ENCODE measurements at places on chromosomes 11 and 22. TPM values are rescaled to one million over a fixed set of nuclear protein-coding genes. Genes with fewer than 3 reads are reported as not detected.

GRCh38 chr22:47434336-47435203, 672.1 kb downstream of the TBC1D22A start:
- no peak for DNase-seq

DNA sequence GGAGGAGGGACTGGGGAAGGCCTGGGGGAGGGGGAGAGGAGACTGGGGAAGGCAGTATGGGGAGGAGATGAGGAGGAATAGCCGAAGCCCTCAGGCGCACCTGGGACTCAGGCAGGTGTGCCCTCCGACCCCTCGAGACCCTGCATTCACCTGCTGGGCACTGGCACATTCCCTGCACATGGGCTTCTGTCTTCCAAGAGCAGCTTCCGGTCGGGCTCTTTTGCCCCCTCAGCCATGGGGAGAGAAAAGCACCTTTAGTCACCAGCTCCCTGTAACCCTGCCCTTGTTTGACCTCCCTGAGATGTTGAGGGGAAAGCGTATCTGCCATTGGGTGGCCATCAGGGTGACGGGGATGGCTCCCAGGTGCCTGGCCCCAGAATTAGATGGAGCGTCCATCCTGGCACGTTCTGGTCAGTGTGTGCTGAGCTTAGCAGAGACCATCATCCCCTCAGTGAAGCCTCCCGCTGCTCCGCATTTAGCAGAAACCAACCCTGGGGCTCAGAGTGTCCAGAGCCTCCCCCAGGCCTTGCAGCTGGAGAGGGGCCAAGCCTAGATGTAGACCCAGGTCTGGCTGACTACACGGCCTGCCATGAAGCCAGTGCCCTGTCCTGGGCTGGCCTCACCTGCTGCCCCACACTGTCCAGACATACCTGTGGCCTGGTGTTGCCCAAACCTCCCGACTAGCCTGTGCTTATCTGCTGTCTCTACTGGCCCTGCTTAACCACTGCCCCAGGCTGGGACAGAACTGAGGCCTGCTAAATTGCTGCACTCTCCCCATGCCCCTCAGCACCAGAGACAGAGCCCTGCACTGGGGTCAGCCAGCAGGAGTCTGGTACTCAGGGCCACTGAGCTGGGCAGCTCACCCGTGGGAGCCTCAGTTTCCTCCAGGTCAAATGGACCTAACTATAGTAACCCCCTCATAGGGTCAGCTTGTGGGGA, 6.2 kb downstream of the ANO1 start:
- DNase-seq: no peak

The ACTN3 gene
- total RNA-seq: not detected

DNA sequence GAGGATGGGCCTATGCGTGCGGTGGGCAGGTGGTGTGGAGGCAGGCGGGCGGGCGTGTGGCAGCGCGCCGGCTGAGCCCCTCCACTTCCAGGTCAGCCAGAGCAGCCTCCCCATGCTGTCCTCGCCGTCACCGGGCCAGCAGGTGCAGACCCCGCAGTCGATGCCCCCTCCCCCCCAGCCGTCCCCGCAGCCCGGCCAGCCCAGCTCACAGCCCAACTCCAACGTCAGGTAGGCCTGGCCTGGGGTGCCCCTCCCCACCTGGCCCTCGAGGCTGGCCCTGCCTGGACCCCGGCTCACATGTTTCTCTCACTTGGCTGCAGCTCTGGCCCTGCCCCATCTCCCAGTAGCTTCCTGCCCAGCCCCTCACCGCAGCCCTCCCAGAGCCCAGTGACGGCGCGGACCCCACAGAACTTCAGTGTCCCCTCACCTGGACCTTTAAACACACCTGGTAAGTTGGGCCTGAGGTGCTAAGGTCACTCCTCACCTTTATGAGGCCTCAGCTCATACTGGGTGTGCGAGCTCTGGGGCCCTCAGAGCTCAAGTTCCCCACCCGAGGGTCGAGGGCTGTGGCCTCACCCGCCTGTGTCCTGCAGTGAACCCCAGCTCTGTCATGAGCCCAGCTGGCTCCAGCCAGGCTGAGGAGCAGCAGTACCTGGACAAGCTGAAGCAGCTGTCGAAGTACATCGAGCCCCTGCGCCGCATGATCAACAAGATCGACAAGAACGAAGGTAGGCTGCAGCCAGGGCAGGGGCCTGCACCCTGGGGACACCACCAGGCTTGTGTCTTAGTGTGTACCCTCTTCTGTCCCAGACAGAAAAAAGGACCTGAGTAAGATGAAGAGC, 75.3 kb downstream of the MED15 start:
- no peak for DNase-seq

- no peak for DNase-seq
Measured at GRCh38 chr11:74462631-74463030, 4.7 kb downstream of the KCNE3 start.

- no peak for DNase-seq
Measured at GRCh38 chr11:110481523-110481922, 51.8 kb downstream of the FDX1 start.

- peak; percentile 97 for DNase-seq
Measured at GRCh38 chr11:119121008-119121810, at the start of gene HINFP. Gene HINFP, plus strand, starts transcription at chr11:119121580. Its CDS starts 5,365 bp downstream, at chr11:119126945.

DNA sequence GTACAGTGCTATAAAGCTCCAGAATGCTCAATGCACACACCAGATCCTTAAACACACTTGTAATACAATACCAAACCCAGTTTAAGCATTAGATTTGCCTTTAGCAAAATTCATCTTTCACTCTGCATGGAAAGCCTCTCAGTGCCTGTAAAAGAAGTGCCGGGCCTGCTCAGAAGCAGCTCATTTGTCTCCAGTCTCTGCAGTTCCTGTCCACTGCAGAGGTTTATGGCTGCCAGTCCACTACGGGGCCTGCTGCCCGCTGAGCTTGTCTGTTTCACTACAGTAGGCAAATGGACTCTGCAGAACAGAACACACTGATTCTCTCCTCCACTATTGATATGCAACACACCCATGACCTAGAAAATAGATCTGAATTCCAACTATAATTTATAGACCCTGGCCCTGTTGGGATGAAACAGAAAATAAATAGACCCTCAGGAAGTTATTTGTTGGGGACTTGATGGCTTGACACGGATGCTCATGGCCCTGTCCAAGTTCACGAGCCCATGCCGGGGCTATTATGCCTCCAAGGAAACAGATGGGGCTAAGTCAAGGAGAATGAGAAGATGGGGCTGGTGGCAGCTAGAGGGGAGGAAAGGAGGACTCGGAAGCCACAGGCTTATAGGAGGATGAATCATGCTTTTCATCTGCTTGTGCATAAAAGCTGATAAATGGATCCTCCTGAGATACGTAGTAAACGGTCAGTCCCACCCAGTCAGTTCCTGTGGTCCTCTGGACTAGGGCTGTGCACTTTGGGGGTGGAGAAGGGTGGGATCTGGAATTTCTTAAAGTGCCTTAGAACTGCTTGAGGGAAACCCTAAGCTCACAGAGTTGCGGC, 416.8 kb upstream of the TENM4 start:
- no peak for DNase-seq

The IRAG1 gene
- total RNA-seq: 0.15 TPM

GRCh38 chr22:24353121-24353520, 74.3 kb upstream of the ADORA2A start:
- no peak for DNase-seq

DNA sequence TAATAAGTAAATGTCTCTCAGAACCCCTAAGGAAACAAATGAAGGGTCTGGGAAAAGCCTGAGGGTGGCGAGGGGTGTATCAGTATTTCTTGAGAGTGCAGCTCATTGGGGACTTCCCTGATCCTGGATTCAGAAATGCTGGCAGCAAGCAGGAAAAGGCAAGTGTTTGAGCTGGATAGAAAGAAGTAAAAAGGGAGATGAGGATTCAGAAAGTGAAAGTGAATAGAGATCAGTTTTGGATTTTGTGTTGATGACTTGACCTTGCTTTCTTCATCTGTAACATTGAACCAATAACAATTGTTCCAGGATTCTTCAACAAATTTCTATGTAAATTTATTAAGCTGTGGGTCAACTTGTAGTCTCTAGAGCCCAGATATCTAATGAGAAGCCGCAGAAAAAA, 66.9 kb upstream of the CTSC start:
- DNase-seq: no peak

GRCh38 chr11:97202613-97203292, 812.9 kb downstream of the JRKL start:
- DNase-seq: no peak

GRCh38 chr11:19664886-19665548, 47.6 kb upstream of the NAV2 start:
- DNase-seq: peak; percentile 47

The ARHGAP8 gene
- 5.3 TPM for total RNA-seq

DNA sequence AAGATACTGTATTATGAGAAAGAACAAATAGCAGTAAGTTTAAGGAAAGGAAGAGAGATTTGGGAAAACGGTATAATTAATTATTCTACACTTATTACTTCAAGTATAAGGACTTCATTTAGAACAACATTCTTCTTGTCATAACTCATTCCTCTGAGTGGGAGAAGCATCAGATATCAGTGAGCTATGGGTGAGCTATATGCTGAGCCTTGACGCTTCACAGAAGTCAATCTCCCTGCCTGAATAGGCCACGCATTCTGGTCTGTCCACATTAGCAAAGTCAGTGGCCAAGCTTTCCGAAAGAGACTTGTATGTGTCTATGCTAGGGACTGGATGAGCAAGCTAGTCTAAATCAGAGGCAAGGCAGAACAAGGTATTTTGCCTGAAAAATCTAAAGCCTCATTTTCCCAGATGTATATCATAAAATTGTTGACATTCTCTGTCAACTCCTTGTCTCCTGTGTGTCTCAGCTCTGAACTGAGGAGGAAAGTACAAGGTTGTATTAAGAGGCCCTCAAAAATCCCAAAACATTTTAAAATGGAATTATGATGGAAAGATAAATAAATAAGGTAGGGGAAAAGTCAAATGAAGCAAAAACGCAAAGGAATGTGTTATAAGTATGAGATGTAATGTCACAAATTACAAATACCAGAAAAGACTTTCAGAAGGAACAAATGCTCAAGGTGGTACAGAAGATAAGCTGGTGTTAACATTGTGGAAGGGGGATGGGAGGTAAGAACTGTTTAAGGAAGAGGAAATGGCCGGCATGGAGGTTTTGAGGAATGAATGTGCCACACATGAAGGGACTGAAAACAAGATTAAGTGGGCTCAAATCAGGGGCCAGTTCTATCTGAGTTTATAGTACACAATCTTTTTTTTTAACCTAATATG, 1.4 kb downstream of the OR52N2 start:
- DNase-seq: no peak

The CEND1 gene
- 0.60 TPM for total RNA-seq

GRCh38 chr11:24286238-24286637, 210.6 kb upstream of the LUZP2 start:
- DNase-seq: no peak

DNA sequence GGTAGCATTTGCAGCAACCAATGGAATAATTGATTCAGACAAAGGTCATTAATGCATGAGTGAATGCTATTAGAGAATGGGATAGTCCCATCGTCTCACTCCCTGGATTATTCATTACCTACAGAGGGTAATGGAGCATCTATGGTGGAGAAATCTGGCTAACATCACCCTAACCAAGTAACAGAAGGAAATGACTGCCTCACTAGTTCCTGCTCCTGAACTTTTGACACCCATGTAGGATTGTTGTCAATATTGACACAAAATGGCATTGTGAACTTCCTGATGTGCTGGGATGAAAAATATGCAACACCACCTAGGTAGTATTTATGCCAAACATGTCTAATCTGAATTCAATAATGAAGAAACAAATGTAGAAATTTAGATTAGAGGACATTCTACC, 44.0 kb upstream of the KIRREL3 start:
- peak; percentile 72 for DNase-seq

GRCh38 chr11:47691979-47692378, 23.2 kb downstream of the AGBL2 start:
- DNase-seq: no peak

The PKDREJ gene
- not detected for total RNA-seq

GRCh38 chr11:9739123-9739900, 75.4 kb downstream of the SWAP70 start:
- DNase-seq: no peak

The ADM2 gene
- 3.4 TPM for total RNA-seq

The SMTNL1 gene
- not detected for total RNA-seq

GRCh38 chr11:114775875-114776621, 97.7 kb downstream of the NXPE2 start:
- DNase-seq: no peak

The SLC22A25 gene
- total RNA-seq: not detected

GRCh38 chr22:31707519-31707918, 42.4 kb downstream of the PRR14L start:
- no peak for DNase-seq

- DNase-seq: peak; percentile 21
Measured at GRCh38 chr11:44680982-44681597, 45.7 kb upstream of the TSPAN18 start.

DNA sequence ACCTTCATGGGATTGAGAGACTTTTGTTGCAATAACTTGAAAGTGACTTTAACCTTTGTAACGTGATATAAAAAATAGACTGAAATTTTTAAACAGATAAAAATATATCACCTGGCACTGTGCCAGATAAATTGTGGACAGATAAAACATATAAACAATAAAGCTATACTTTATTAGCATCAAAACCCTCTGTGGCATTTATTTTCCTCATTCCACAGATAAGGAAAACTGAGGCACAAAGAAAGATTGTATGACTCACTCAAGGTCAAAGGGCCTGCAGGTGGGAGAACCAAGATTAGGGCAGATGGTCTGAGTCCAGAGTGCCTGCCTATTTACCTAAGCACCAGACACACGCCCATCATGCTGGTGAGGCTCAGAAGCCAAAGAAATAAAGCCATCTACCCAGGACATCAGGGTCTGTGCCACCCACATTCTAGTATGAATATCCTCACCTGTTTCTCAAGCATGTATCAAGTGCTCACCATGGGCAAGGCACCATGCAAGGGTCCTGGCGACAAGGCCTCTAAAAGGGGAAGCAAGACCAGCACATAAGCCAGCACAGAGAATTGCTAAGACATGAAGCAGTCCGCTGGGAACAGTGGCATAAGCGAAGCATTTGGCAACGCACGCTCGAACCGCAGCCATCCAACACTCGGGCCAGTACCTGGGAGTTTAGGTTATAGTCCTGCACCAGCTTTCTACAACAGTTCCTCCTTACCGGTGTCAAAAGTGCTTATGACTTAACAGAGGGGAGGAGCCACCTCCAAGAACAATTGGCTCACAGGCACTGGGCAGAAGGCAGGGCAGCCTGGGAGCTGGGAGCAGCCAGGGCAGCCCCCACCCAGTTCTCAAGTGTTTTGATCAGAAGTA, 17.6 kb downstream of the MYH9 start:
- peak; percentile 81 for DNase-seq

DNA sequence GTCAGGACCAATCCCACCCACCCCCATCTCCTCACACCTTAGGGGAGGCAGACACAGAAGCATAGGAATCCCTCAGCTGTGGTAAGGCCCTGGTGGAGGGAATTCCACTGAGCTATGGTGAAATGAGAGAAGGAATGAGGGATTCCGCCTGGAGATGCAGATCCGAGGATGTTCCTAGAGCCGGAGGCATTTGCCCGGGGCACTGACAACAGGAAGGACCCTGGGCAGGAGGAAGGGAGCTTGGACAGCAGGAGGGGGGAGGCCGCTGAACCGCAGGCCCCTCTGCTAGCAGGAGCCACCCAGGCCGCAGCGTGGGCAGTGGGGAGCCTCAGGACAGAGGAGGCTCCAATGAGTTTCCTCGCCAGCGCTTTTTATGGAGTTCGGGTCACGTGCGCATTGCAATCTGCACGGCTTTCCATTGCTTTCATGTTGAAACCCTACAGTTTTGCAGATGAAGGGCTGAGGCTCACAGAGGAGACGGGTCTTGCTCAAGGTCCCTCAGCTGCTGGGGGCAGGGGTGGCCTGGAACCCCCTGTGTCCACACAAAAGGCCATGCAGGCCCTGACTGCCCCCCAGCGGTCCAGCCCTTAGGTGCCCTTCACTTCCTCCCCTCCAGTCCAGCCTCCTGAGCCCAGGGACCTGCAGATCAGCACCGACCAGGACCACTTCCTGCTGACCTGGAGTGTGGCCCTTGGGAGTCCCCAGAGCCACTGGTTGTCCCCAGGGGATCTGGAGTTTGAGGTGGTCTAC, 15.5 kb downstream of the CSF2RB start:
- DNase-seq: no peak
